ENCODE measurements at places on chromosomes 1 and 21.

- DNase-seq: no peak
Measured at GRCh38 chr1:175820456-175821025, 77.1 kb upstream of the TNR start.

DNA sequence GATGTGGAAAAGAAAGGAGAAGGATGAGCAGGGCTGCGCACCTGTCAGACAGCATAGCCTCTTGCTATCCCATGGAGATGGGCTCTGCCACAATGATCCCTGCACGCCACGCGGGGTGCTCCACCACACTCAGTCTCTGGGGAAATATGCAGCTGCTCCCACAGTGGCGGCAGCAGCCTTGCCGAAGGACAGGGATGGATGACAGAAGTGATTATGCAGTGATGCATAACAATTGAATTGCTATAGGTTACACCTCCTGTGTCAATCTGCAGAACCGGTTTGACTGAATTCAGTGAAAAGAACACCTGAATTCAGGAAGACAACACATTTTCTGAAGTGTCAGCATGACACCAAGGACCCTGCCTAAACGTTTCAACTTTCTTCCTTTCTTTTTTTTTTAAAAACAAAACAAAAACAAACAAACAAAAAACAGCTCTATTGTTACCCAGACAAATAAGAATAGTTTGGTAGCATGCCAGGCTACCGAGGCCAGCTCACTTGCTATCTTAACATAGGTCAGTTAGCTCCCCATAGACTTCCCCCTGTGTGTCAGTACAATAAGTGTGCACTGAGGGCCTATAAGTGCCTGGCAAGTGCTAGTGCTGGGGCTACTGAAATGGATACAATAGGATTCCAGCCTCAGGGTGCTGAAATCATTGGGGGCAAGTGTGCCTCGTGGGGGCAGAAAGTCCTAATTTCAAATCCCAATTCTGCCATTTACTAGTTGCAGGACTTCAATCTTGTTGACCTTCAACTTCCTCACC lies 127.6 kb upstream of the LMO4 start:
- DNase-seq: no peak

GRCh38 chr1:28985427-28985826 lies 71.1 kb downstream of the EPB41 start:
- DNase-seq: no peak

DNA sequence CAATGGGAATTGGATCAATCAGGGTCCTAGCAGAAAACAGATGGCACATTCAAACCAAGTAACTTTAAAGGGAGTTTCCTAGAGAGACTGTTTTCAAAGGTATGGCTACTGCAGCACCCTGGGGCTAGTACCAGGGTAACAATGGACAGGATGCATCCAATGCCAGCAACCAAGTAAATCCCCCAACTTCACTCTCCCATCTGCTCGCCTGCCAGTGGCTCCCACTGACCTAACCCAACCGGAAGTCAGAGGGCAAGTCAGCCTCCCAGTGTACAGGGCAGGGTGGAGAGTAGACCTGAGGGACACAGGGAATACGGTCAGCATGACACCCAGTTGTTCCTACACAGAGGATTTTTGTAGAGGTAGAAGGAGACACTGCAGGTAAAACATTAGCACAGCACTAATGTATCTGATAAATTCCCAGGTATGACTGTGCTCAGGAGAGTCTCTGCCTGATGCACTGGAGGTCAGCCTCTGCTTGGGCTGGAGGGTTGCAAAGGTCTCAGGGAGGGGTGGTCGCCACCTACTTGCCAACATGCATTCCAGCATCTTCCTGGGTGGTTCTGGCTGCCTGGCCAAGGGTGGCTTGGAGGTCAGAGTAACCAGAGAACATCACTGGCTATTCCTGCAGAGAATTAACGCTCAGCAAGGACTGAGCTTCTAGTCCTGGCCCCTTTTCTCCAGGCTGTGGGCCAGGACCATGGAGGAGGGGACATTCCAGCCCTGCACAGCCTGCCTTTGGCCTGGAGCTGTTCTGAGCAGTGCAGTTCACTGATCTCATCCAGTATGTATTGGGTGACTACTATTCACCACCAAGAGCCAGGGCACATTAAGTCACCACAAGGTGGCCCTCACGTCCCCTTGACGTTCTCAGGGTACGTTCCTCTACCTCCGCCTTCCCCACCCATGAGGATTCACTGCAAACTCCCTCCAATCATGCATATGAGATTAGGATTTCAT lies 5.1 kb upstream of the GJA4 start:
- DNase-seq: no peak

DNA sequence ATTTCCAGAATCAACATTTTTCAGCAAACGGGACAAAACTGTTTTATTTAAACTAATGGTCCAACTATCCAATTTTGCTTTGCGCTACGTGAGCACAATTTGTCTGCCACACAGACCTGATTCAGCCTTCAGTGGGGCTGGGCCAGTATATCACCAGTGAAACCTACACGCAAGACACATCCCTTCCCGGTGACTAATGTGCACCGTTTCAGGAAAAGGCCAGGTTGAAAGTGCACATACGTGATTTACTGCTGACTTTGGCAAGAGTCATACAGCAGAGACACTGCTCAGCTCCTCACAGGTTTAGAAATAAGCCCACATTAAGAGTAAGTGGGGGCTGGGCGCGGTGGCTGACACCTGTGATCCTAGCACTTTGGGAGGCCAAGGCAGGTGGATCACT lies 5.1 kb upstream of the TMEM51 start:
- DNase-seq: no peak

DNA sequence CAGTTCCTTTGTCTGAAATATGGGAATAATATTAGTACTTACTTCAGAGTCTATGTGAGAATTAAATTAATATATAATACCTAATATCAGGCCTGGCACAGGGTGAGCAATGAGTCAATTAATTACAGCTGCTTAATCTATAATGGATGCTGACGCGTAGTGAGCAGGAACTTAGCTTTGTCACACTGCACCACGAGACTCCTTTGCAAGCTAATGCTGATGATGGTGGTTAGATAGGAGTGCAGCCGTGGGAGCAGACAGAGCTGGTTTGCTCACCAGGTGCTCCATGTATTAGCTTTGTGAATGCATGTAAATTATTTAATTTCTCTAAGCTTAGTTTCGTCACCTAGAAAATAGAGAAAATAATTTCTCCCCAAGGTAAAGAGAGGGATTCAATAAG lies 35.1 kb downstream of the KCNJ15 start:
- DNase-seq: no peak

- DNase-seq: peak; percentile 86
Measured at GRCh38 chr1:149885339-149886120, 13.8 kb upstream of the BOLA1 start.

DNA sequence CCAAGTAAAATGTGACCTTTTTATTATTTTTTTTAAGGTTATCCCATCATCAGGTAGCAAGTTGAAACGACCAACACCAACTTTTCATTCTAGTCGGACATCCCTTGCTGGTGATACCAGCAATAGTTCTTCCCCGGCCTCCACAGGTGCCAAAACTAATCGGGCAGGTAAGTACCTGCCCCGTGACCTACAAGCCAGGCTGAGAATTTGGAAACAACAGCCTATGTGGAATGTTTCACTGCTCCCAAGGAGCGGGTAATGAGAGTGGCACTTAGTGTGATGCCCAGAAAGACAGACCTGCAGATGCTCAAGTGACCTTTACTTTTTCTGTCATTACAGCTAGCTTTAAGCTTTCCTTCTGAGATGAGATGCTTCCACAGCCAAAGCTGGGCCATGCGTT lies 6.9 kb upstream of the BMP8A start:
- DNase-seq: no peak

DNA sequence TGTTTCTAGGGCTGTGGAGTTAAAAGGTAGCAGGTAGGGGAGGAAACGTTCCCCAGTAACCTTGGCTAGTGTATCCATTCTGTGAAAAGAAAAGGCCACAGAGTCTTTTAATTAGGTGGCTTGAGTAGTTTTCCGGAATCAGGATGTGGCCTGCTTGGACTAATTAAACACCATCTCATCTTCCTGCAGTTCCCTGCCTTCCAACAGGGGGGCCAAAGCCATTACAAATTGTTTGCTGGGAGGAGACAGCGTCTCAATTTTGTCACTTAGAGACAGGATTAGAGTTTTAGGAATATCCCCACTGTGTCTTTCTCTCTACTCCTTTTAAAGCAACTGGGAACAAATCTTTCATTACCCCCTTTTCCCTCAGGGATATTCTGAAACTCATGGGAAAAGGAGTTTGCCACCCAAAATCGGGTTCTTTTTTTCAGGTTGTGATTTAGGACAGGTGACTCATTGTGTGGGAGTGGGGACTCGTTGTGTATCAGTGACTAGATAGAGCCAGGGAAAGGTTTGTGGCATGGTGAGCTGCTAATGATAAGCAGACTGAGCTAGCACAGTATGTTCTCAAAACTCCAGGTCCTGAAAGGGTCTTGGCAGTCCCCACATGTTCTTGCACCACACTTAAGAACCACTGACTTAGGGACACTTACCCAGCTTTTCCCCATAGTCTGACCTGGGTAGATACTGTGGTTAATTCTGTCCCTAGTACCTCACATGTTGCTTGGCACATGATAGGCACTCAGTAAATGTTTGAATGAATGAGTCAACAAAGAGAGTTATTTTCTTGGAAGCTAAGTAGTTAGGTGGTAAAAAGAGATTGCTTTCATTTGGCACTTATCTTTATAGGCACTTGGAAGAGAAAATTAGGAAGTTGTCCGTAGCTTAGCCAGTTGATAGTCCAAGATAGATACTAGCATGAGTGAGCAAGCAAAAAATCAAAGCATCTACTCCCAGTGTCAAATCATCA lies 22.5 kb downstream of the INTS3 start:
- DNase-seq: no peak

GRCh38 chr1:223233019-223233409 lies 90.0 kb upstream of the TLR5 start:
- no peak for DNase-seq

DNA sequence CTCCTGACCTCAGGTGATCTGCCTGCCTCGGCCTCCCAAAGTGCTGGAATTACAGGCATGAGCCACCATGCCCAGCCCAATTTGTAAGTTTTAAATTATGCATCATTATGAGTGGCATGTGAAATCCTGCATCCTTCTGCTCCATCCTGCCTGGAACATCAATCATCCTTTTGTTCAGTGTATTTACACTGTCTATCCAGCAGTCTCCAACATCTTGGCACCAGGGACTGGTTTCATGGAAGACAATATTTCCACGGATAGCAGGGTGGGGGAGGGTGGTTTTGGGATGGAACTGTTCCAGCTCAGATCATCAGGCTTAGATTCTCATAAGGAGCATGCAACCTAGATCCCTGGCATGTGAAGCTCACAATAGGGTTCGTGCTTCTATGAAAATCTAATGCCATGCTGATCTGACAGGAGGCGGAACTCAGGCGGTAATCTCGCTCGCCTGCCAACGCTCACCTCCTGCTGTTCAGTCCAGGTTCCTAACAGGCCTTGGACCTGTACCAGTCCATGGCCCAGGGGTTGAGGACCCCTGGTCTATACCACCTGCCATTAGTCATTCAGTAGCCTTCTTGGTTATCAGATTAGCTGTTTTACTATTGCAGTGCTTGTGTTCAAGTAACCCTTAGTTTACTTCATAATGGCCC lies 22.2 kb upstream of the TCEA3 start:
- peak; percentile 21 for DNase-seq

GRCh38 chr1:77375990-77376389 lies 94.2 kb downstream of the AK5 start:
- no peak for DNase-seq

- DNase-seq: no peak
Measured at GRCh38 chr1:156577550-156577949, 2.0 kb upstream of the TTC24 start.

DNA sequence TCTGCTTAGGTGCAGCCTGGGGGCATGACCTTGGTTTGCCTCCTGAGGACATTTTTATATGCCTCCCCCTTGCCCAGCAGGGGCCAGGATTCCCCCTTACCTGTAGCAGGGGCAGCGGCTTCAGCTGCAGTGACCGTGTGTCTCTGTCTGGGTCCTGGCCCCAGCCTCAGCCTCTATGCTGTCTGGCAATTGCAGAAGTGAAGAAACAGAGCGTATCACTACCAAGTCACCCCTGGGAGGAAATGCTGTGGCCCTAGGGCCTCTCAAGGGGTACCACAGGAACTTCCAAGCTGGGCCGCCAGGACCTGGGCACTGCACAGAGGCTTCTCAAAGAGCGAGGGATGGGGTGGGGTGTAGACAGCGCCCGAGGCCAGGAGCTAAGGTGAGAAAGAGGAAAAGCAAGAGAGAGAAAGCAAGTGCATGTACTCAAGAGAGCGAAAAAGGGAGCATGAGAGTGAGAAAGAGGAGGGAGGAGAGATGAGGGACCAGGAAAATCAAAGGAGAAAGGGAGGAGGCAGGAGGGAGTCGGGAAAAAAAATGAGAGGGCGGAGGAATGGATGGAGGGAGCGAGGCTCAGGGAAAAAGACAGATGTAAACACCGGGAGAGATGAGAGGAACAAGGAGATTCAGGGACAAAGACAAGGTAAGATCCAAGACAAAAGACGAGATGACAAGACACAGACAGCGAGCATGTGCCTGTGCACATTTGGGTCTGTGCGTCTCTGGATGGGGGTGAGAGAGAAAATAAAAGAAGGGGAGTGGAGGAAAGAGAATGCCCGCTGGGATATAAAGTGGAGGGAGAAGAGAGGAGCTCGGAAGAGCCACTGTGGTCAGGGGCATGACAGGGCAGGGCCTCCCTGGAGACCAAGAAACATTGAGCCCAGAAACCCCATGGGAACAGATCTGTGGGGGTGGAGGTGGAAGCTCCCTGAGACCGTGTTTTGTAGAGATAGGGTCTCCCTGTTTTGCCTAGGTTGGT lies at the start of gene PTAFR:
TSS of gene PTAFR (minus strand) at position 199 of the 979 bp plus-strand sequence. CDS start 25,669 bp downstream, outside the sequence.
- DNase-seq: peak; percentile 44

GRCh38 chr1:219299420-219299819 lies 125.7 kb downstream of the LYPLAL1 start:
- DNase-seq: no peak

- DNase-seq: peak; percentile 67
Measured at GRCh38 chr21:35102488-35103371, 53.6 kb upstream of the RUNX1 start.

DNA sequence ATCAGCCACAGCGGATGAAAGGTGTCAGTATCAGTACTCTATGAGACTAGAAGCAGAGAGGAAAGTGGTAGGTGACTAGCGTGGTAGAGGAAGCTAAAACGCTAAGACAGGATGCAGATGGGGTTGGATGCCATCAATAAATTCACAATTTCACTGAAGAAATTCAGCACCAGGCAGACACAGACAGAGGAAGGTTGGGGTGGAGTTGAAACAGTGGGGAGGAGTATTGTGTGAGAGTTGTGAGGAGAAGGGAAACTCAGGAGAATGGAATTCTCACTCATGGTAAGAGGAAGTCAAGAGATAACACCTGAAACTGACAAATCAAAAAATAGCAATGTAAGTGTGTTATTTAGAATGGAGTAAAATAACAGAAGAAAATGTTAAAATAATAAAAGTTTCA lies 208.5 kb upstream of the DAB1 start:
- no peak for DNase-seq

DNA sequence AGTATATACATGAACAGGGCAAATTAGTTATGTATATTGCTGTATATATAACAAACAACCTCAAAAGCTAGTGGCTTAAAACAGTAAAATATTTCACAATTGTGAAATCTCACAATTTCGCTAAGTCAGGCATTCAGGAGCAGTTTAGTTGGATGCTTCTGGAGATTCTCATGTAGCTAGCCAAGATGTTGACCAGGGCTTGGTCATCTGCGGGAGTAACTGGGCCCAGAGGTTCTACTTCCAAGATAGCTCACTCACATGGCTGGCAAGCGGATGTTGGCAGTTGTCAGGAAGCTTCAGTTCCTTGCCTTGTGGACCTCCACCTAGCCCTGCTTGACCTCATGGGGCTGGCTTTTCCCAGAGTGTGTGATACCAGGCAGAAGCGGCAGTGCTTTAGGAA lies 95.6 kb downstream of the TTC3 start:
- no peak for DNase-seq

- DNase-seq: no peak
Measured at GRCh38 chr21:25826652-25827051, 91.9 kb downstream of the GABPA start.

GRCh38 chr1:76084029-76084627 lies 9.6 kb downstream of the ST6GALNAC3 start:
- no peak for DNase-seq

All from Ammon's horn (tissue), 1 donor.